ENCODE measurements at places on chromosomes 2 and 18.

GRCh38 chr18:69968039-69968438, 20.4 kb upstream of the CD226 start:
- no peak for DNase-seq

DNA sequence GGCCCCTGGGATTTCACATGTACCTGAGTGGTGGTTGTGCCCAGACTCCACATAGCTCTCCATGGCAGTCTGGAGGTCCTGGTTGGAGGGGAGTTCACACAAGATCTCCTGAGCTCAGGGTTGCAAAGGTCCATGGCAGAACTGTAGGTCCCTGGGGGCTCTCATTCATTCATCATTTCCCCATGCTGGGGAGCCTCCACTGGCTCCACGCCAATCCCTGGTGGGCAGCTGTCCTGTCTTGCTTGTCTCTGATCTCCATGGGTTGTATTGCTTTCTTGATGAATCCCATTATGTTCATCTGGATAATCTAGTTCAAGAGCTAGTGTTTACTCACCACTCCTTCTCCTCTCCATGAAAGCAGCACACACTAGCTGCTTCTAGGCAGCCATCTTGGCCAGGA, 42.4 kb downstream of the ZSWIM2 start:
- DNase-seq, result no peak

GRCh38 chr18:41071826-41072225, 883.2 kb upstream of the PIK3C3 start:
- no peak for DNase-seq

GRCh38 chr2:145909175-145909755, 1389.3 kb upstream of the ZEB2 start:
- DNase-seq, result no peak

GRCh38 chr2:96984300-96984699, 2.1 kb downstream of the FAM178B start:
- DNase-seq, result no peak

GRCh38 chr2:184692141-184692734, 93.9 kb downstream of the ZNF804A start:
- no peak for DNase-seq
